ENCODE measurements at places on chromosomes 2 and 18. TPM values are rescaled to one million over a fixed set of nuclear protein-coding genes. Genes with fewer than 3 reads are reported as not detected.

DNA sequence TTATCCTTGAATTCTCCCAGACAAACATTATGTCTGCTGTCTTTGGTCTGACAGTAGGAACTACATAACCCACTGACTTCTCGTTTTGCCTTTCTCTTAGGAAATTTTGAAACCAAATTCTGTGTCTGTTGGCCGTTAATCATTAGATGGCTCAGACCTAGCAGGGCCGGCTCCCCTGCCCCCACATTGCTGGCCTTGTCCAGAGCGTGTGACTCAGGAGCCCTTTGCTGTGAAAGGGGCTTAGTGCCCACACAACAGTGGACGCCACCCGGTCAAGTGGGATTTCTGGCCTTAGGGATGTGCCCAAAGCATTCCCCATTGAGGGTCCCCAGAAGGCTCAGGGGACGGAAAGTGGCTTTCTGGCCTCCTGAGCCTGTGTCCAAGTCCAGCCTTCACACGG lies 137.5 kb downstream of the CTIF start:
- no peaks in the 10 kb centered on the region for H3K27me3 ChIP-seq
- peaks cover 29% of the 10 kb centered on the region for H3K4me1 ChIP-seq
- no peak overlapping the region for H3K4me3 ChIP-seq
- peaks cover 5% of the 10 kb centered on the region for H3K36me3 ChIP-seq

DNA sequence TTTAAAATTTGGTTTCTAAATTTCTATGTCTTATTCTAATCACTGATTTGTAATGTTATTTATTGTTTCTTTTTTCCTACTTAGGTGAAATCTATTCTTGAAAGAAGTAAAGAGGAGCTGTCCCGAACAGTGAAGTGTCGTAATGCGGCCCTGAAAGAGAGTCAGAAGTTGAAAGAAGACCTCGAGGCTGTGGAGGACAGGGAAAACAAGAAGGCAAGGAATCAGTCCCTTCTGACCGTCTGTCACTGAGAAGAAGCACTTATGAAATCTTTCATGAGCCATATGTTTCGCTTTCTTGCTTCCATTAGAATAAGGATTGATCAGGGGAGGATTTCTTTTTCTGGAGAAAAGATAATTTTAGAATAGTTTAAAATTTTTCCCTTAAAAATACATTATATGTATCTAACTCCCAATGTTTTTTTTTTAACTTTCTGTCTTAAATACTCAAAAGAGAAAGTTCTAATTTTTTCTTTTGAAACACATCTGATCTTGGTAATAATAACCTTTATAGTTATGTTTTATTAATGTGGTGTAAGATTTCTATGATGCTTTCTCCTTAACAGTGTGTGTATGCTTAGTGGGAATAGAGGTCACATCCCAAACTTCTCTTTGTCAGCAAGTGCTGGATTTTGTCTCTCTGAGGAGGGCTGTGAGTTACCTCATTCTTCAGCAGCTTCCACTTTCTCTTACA lies 79.0 kb downstream of the CCDC150 start:
- DNase-seq: no peak
- H3K27ac ChIP-seq: no peak overlapping the region
- H3K36me3 ChIP-seq: peaks cover 6% of the 10 kb centered on the region
- H3K4me1 ChIP-seq: no peaks in the 10 kb centered on the region
- H3K4me3 ChIP-seq: no peak overlapping the region
- H3K27me3 ChIP-seq: no peaks in the 10 kb centered on the region

GRCh38 chr2:68283419-68283812 lies 31.1 kb upstream of the PPP3R1 start:
- DNase-seq: no peak
- no peak overlapping the region for H3K4me3 ChIP-seq
- H3K4me1 ChIP-seq: no peaks in the 10 kb centered on the region
- no peak overlapping the region for H3K27ac ChIP-seq
- H3K36me3 ChIP-seq: no peaks in the 10 kb centered on the region

- no peaks in the 10 kb centered on the region for H3K36me3 ChIP-seq
- H3K4me1 ChIP-seq: peaks cover 76% of the 10 kb centered on the region
- DNase-seq: peak; percentile 84
- no peak overlapping the region for H3K4me3 ChIP-seq
- no peaks in the 10 kb centered on the region for H3K27me3 ChIP-seq
Measured at GRCh38 chr2:36373149-36373926, 17.8 kb downstream of the CRIM1 start.

- no peak for DNase-seq
- no peaks in the 10 kb centered on the region for H3K27me3 ChIP-seq
- peaks cover 5% of the 10 kb centered on the region for H3K4me1 ChIP-seq
- H3K36me3 ChIP-seq: no peaks in the 10 kb centered on the region
- H3K4me3 ChIP-seq: no peak overlapping the region
- no peak overlapping the region for H3K27ac ChIP-seq
Measured at GRCh38 chr18:9927392-9928063, 13.7 kb downstream of the VAPA start.

- peak; percentile 61 for DNase-seq
- H3K27me3 ChIP-seq: peaks cover 17% of the 10 kb centered on the region
- no peaks in the 10 kb centered on the region for H3K36me3 ChIP-seq
Measured at GRCh38 chr2:14634489-14635390, 2.2 kb downstream of the LRATD1 start.

GRCh38 chr2:166304656-166305055 lies 71.1 kb downstream of the SCN9A start:
- no peaks in the 10 kb centered on the region for H3K4me1 ChIP-seq
- no peak overlapping the region for H3K4me3 ChIP-seq
- DNase-seq: no peak
- no peaks in the 10 kb centered on the region for H3K27me3 ChIP-seq
- no peaks in the 10 kb centered on the region for H3K36me3 ChIP-seq

DNA sequence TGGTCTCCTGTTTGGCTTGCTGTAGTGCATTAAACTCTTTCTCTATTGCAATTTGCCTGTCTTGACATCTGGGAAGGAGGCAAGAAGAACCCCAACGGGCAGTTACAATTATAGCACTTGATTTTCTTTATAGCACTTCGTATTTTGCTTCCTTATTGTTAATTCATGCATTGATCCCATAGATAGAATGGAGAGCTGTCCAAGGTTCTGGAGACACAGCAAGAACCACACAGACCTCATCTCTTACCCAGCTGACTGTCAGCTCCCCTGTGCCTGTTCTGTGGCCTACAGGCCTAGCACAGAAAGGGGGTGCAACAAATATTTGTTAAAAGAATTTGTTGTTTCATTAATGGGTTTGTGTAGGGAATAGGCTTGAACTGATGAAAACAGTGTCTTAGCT lies 194.3 kb downstream of the GALNT1 start:
- H3K36me3 ChIP-seq: no peaks in the 10 kb centered on the region
- peak; percentile 7 for DNase-seq
- H3K4me3 ChIP-seq: no peak overlapping the region
- no peaks in the 10 kb centered on the region for H3K27me3 ChIP-seq
- no peaks in the 10 kb centered on the region for H3K4me1 ChIP-seq
- no peak overlapping the region for H3K27ac ChIP-seq

GRCh38 chr2:239674101-239674980 lies 273.5 kb upstream of the HDAC4 start:
- H3K27ac ChIP-seq: no peak overlapping the region
- H3K4me1 ChIP-seq: no peaks in the 10 kb centered on the region
- H3K27me3 ChIP-seq: no peaks in the 10 kb centered on the region
- H3K4me3 ChIP-seq: no peak overlapping the region
- no peaks in the 10 kb centered on the region for H3K36me3 ChIP-seq

GRCh38 chr2:237097326-237097910 lies 11.7 kb downstream of the COPS8 start:
- H3K27me3 ChIP-seq: no peaks in the 10 kb centered on the region
- peaks cover 13% of the 10 kb centered on the region for H3K4me1 ChIP-seq
- DNase-seq: no peak

DNA sequence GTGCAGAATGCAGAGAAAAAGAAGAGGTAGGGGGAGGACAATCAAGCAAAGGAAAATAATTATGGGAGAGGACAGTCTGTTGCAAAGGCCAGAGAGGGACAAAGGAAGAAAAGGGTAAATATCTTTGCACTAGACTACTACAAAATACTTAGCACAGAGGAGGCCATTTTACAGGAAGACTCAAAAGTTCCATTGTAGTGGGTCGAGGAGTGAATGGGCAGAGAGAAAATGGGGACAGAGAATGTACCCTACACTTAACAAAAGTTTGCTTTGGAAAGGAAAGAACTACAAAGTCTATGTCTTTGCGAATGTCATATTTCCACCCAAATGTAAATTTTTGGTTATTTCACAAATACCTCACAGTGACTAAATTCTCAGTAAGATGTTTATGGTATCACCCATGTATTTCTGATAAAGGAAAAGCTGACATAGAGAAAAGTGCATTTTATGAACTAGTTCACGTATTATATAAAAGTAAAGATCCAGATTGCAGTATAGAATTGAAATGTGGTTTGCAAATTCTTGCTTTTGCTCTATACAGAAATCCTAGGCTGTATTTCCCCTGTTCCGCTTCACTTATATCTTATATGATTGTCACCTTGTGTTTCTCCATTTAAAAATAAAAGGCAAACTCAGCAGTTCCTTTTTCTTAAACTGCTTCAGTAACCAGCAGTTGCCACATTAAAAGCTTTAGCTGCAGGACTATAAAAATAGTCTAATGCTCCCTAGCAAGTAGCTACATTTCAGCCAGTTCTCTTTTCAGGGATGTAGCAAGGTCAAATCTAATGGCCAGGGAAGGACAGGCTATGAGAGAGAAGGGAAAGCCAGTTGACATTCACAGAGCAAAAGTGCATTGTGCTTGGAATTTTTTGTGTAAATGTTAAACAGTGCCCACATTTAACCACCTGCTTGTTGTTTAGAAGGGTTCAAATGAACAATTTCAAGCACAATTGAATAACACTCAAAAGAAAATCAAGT lies 79.7 kb upstream of the CYTIP start:
- no peaks in the 10 kb centered on the region for H3K27me3 ChIP-seq
- no peak overlapping the region for H3K4me3 ChIP-seq
- no peak for DNase-seq
- H3K27ac ChIP-seq: no peak overlapping the region
- no peaks in the 10 kb centered on the region for H3K36me3 ChIP-seq

- peaks cover 9% of the 10 kb centered on the region for H3K27me3 ChIP-seq
- H3K4me3 ChIP-seq: no peak overlapping the region
- H3K4me1 ChIP-seq: no peaks in the 10 kb centered on the region
- DNase-seq: no peak
Measured at GRCh38 chr2:173770947-173771678, 194.1 kb downstream of the SP3 start.

- H3K4me3 ChIP-seq: no peak overlapping the region
- H3K27me3 ChIP-seq: no peaks in the 10 kb centered on the region
- peaks cover 21% of the 10 kb centered on the region for H3K4me1 ChIP-seq
- no peak for DNase-seq
Measured at GRCh38 chr2:190943706-190944105, 63.1 kb downstream of the GLS start.

DNA sequence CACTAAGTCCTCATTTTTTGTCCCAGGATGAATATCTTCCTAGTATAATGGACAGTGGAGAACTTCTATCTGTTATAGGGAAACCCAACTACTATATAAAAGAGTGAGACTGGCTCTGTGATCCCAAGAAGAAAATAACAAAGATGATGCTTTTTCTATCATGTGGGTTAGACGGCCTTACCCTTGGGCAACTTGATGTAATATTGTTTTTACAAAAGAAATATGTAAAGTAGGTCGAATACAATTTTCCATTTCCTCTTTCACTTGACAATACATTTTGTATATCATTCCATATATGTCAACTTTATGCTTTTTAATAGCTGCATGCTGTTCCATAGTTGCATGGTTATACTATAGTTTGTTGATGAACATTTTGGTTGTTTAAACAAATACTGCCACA lies 87.5 kb upstream of the SESTD1 start:
- H3K4me1 ChIP-seq: no peaks in the 10 kb centered on the region
- no peaks in the 10 kb centered on the region for H3K27me3 ChIP-seq
- no peak for DNase-seq
- no peak overlapping the region for H3K27ac ChIP-seq
- H3K36me3 ChIP-seq: no peaks in the 10 kb centered on the region
- no peak overlapping the region for H3K4me3 ChIP-seq

GRCh38 chr18:45557779-45558178 lies 57.5 kb upstream of the SLC14A2 start:
- no peak for DNase-seq
- H3K4me1 ChIP-seq: no peaks in the 10 kb centered on the region
- H3K36me3 ChIP-seq: no peaks in the 10 kb centered on the region
- no peak overlapping the region for H3K4me3 ChIP-seq
- H3K27ac ChIP-seq: no peak overlapping the region

- no peak overlapping the region for H3K4me3 ChIP-seq
- H3K4me1 ChIP-seq: peaks cover 11% of the 10 kb centered on the region
- no peaks in the 10 kb centered on the region for H3K36me3 ChIP-seq
- H3K27ac ChIP-seq: no peak overlapping the region
- DNase-seq: no peak
Measured at GRCh38 chr2:166343467-166343866, 32.3 kb downstream of the SCN9A start.

DNA sequence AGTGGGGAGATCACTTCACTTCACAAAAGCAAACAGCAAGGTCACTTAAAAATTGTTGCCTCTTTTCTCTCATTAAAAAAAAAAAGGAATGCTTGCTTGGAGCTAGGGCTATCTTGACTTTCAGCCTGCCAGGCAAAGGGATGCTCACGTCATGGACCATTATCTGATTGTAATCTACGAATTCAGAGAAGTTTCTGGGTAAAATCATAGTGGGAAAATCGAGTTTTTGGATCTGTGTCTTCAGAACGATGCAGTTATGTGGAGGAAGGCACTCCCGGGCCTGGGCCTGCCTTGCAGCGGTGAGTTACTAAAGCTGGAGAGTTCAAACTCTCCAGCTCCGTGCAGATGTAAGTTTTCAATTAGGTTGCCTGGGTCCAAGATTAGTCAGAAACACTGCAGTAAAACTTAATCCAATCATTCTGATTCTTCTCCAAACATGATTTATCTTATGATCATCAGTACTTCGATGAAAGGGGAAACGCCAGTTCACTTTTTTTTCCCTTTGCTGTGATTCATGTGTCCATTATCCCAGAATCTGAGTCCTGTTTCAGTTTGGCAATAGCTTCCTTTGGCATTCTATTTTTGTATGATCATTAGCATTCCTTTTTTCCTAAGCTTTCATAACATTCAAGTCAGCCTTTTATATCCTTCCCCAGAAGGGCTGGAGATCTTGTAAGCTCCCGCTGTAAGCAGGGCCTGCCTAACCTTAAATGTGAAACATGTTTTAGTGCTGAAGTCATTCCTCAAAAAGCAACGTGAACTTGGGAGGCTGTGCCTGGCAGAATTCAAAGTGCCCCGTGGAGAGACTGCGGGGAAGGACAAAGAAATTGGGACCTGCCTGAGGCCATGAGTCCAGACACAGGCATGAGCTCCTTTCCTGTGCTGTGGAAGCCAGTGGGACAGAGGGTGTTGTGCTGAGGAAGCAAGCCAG lies 119.3 kb upstream of the TWIST2 start:
- H3K4me3 ChIP-seq: no peak overlapping the region
- peaks cover 16% of the 10 kb centered on the region for H3K4me1 ChIP-seq
- H3K27me3 ChIP-seq: peaks cover 3% of the 10 kb centered on the region
- no peaks in the 10 kb centered on the region for H3K36me3 ChIP-seq

CROCC2 gene
- total RNA-seq: not detected

MOB4 gene
- 31.0 TPM for total RNA-seq

TSPYL6 gene
- total RNA-seq: not detected

MRPS5 gene
- 57.4 TPM for total RNA-seq

KATNAL2 gene
- 3.0 TPM for total RNA-seq

SPP2 gene
- total RNA-seq: not detected

LYPD6B gene
- total RNA-seq: 1.1 TPM

GPR35 gene
- total RNA-seq: 0.82 TPM

CYRIA gene
- 4.9 TPM for total RNA-seq

ACTR3 gene
- total RNA-seq: 495 TPM
